ENCODE measurements at places on chromosomes 7 and 10.

DNA sequence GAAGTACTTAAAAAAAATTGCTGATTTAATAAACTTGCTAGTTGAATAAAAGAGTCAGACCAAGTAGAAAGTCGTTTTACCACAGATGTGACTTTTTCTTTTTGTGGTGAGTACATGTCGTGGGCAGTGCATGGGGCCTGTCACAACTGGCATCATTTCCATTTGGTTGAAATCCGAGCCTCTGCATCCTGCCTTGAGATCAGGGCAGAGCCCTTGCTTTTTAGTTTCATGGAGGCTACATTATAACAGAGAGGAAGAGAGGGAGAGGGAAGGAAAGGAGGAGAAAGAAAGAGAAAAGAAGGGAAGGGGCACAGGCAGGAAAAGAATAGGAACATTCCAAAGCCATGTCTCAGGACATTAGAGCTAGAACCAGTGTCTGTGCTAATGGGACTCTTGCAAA lies 20.4 kb upstream of the INSYN2A start:
- DNase-seq: no peak

DNA sequence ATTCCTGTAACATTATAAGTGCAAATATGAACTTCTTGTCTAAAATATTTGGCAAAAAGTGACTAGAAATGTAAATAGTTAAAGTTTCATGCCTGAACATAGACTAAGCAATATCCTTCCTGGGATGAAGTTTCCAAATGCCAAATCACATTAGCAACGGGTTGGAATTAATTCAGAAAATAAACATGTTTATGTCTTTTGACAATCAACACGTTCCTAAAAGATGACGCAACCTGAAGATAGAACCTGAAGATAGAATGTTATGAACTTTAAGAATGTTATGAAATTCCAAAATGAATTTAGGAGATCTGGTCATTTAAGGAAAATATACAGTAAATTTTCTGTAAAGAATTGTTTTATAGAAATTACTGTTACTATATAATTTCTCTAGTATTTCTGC lies 9.2 kb downstream of the LAMB4 start:
- no peak for DNase-seq

DNA sequence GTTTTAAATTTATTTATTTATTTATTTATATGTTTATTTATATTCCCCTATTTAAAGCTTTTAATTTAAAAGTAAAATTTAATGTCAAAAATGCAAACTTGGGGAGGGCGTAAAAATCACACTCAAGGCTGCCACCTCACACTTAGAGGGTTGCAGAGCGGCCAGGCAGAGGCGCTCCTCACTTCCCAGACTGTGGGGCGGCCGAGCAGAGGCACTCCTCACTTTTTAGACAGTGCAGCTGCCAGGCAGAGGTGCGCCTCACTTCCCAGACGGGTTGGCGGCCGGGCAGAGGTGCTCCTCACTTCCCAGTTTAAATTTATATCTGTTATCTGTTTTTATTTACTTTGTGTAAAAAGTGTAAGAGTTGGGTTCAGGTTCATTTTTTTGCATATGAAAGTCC lies 10.0 kb upstream of the ZNF425 start:
- DNase-seq: no peak

GRCh38 chr7:40230101-40230500 lies 95.3 kb downstream of the SUGCT start:
- DNase-seq: no peak

- peak; percentile 69 for DNase-seq
These were observed 45.4 kb downstream of the SLC13A1 start for GRCh38 chr7:123154231-123154860.

GRCh38 chr7:106357675-106358074 lies 72.9 kb upstream of the NAMPT start:
- DNase-seq: no peak

DNA sequence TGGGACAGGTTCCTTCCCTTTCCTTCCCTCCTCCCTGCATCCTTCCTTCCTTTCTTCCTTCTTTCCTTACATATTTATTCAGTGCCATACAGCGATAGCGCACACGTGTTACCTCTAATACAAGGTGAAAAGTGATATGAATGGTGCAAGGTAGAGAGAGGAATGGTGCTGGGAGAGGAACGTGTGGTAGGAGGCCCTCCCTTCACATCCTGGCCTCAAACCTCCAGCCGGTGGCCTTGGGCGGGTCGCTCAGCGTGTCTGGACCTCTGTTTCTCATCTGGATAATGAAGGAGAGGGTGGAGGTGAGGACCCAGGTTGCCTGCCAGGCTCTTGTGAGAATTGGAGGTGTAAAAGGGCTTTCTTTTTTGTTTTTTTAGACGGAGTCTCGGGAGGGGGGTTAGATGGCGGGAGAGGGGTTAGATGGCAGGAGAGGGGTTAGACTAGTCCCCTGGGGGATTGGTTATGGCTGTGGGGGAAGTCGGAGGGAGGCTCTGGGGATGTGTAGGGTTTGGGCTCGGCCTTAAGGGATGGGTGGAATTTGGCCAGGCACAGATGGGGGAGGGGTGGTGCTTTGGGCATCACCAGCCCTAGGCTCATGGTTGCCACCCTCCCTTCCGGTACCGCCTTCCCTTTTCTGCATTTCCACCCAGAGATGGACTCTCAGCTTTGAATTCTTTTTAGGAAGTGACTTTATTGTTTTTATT lies 14.9 kb downstream of the CHST3 start:
- no peak for DNase-seq

GRCh38 chr7:46568420-46569132 lies 647.5 kb upstream of the IGFBP3 start:
- no peak for DNase-seq

DNA sequence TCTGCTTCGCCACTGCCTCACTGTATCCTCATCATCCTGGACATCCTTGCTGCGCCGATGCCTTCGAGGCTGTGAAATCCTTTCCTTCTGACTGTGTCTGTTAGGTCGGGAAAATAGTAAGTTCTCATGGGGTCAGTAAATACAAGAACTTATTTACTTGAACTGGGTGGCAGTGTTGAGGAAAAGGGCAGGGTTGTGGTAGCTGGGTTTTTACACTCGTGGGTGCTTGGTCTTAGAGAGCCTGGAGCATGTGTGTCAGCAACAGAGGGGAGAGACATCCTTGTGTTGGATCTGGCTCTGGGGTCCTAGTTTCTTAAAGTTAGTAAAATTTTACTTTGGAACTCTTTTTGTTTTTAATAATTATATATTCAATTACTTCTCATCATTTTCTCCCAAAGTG lies 112.9 kb upstream of the GATA3 start:
- no peak for DNase-seq

GRCh38 chr7:22653951-22654350 lies 73.0 kb upstream of the IL6 start:
- DNase-seq: no peak

DNA sequence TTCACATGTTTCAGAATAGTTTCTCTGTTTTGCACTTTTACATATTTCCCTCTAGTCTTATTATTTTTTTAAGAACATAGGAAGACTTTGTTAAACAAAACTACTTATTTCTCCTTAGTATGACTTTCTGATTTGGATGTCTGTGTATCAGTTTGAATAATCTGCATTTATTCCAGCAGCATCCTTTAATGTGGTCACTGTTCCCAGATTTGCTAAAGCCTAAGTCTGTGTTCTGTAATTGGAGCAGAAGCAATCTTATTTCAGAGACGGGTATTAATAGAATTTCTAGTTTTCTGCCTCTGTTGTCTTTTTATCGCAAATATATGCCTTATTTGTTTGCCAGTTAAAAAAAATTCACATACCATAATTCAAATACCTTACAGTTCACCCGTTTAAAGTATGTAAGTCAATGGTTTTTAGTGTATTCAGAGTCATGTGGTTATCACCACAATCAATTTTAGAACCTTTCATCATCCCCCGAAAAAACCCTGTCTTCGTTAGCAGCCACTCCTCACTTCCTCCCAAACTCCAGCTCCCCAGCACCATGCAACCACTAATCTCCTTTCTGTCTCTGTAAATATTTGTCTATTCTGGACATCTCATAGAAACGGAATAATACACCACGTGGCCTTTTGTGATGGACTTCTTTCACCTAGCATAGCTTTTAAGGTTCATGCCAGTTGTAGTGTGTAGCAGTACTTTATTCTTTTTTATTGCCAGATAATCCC lies 58.7 kb downstream of the INPP5F start:
- DNase-seq: no peak

GRCh38 chr10:88346144-88346977 lies 236.8 kb downstream of the RNLS start:
- DNase-seq: no peak

- DNase-seq: no peak
These were observed 19.7 kb downstream of the CUL1 start for GRCh38 chr7:148718431-148718830.

DNA sequence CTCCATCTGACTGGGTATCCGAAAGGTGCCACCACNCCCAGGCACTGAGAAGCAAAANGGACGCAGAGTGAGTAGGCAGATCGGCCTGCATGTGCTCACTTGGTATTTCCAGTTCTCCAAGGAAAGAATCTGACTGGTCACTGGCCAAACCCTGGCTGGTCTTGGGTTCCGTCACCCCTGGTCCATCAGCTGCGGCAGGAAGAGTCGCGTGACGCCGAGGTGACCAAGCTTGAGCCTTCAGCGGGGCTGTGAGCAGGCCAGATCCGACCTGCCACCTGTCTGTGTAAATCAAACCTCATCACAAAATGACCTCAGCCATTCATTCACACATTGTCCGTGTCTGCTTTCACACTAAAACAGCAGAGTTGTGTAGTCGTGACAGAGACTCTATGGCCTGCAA lies 28.8 kb upstream of the CHST15 start:
- DNase-seq: no peak

DNA sequence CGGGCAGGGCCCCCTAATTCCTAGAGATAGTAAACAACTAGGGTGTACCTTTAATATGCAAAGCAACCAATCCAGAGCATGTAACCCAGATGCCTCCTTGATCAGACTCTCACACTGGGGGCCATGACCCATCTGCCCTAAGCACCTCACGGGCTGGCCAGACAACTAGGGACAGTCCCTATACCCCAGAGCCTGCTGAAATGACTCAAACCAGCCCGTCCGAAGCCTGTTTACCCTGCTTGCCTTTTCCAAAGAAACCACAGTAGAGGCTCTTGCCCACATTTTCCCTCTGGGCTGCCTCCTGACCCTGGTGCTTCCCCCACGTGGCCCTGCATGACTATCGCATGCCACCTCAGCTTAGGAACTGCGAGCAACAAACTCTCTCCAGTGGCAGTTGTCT lies 46.2 kb downstream of the RGS10 start:
- DNase-seq: peak; percentile 74

- no peak for DNase-seq
These were observed 199.7 kb downstream of the TNS3 start for GRCh38 chr7:47382200-47382599.

DNA sequence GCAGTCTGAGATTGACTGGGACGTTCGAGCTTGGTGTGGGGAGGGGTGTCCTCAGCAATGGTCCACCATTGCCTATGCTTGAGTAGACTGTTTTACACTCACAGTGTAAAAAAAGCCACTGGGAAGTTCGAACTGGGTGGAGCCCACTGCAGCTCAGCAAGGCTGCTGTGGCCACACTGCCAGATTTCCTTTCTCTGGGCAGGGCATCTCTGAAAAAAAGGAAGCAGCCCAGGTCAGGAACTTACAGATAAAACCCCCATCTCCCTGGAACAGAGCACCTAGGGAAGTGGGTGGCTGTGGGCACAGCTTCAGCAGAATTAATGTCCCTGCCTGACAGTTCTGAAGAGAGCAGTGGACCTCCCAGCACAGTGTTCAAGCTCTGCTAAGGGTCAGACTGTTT lies 80.3 kb downstream of the BICC1 start:
- DNase-seq: no peak

- DNase-seq: no peak
These were observed 64.8 kb upstream of the IGFBP3 start for GRCh38 chr7:45985902-45986301.

GRCh38 chr7:115230882-115231571 lies 309.1 kb downstream of the MDFIC start:
- no peak for DNase-seq
